HT-29 (cell line): ENCODE measurements at places on chromosomes 7 and 10. TPM values are rescaled to one million over a fixed set of nuclear protein-coding genes. Genes with fewer than 3 reads are reported as not detected.
A peak's percentile ranks its signal among the peaks of the same experiment; 100 is the strongest.

CHAT gene
- total RNA-seq = not detected in 2 replicates

DNAH11 gene
- total RNA-seq = not detected in 2 replicates

KCP gene
- total RNA-seq = 1.0 and 1.2 TPM in 2 replicates

FXYD4 gene
- not detected in 2 replicates for total RNA-seq

ADCY1 gene
- not detected in 2 replicates for total RNA-seq

GRM8 gene
- not detected in 2 replicates for total RNA-seq

GNGT1 gene
- not detected in 2 replicates for total RNA-seq

ASB10 gene
- total RNA-seq = not detected in 2 replicates

PNLIPRP2 gene
- total RNA-seq = not detected in 2 replicates

DOCK4 gene
- total RNA-seq = 3.2 and 4.9 TPM in 2 replicates

TAS2R3 gene
- 0.16 and 0.97 TPM in 2 replicates for total RNA-seq

KNDC1 gene
- 0.08 TPM in 1 of 2 replicates, not detected in the other for total RNA-seq

TEX36 gene
- total RNA-seq = not detected in 2 replicates

DNA sequence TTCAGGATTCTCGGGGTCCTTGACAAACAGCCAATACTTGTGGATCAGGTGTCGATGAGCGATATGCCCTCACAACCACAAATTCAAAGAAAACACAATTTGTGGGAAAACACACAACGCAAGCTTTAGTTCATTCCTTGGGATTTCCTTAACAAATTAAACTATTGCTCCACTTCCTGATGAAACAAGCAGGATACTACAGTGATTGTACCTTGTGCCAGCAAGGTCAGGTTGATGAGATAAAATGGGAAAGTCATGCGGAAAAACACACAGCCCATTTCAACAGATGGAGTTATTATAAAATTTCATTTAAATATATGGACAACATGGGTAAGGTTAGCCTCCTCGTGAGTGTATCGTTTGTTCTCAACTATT lies 8.8 kb upstream of the RHOBTB1 start:
- DNase-seq = no peak

GRCh38 chr7:128029405-128029995 lies 1.7 kb downstream of the LRRC4 start:
- DNase-seq = no peak

DNA sequence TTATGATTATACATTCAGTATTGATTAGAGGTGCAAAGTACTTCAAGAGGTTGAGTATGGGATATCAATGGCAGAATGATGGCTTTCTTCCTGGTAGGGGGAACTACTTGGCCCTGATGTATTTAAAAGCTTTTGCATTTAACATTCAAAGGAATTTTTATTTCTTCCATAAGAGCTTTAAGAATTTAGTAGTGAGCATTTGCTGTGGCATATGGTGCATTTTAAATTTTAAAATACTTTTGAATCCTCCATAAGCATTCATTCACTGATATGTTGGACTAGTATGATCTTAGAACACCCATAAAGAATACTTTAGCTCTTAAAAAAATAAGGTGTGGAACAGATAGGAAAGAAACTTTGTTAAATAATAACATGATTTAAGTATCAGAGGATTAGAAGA lies 191.9 kb upstream of the PPP1R3A start:
- DNase-seq = no peak

- DNase-seq = no peak
Observed at GRCh38 chr7:10767771-10768170, 205.9 kb upstream of the PHF14 start.

GRCh38 chr10:5659702-5660528 lies 6.5 kb downstream of the ASB13 start:
- peak; percentile 89 for DNase-seq

GRCh38 chr10:97891497-97892167 lies 42.0 kb downstream of the GOLGA7B start:
- no peak for DNase-seq

GRCh38 chr7:42250411-42250810 lies 13.4 kb upstream of the GLI3 start:
- DNase-seq = no peak

GRCh38 chr10:78551184-78552005 lies 517.4 kb upstream of the ZMIZ1 start:
- no peak for DNase-seq

DNA sequence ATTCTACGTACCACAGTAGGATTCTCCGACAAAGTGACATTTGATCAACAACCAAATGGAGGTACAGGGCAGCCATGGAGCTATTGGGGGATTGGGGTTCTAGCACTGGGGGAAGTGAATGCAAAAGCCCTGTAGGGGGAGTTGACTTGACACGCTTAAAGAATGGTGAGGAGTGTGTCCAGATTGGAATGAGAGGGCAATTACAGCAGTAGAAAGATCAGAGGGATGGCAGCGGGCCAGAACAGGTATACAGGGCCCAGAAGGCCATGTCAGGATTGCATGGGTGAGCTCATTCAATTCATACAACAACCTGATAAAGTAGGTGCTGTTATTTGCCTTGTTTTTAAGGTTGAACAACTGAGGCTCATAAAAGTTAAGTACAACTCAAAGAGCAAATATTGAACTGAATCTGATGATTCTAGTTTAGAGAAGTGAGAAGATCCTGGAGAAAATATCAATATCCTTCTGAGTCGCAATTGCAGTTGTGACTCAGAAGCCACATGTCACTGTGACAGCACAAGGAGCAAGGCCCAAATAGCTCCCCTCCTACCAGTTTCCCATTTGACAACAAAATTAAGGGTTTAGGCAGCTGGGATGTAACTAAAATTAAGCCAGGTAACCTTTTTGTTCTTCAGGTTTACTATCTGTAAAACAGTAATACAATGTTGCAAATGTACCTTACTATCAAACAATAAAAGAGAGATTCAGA lies 28.0 kb upstream of the CTTNBP2 start:
- peak; percentile 86 for DNase-seq

DNA sequence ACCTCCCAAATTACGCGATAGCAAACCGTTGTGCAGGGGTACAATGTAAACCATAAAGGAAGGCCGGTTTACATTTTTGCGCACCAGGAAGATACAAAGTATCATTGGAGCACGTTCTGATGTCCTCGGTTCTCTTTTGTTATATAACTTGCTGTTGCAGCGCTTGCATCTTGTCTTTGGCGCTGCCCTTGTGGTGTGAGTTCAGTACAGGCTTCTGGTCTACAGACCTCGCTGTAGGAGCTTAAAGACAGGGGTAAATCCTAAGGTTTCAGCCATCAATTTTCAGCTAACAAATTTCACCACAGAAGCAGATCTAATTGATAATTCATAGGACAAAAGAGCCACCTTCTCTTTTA lies 1.5 kb upstream of the MKX start:
- DNase-seq = no peak

DNA sequence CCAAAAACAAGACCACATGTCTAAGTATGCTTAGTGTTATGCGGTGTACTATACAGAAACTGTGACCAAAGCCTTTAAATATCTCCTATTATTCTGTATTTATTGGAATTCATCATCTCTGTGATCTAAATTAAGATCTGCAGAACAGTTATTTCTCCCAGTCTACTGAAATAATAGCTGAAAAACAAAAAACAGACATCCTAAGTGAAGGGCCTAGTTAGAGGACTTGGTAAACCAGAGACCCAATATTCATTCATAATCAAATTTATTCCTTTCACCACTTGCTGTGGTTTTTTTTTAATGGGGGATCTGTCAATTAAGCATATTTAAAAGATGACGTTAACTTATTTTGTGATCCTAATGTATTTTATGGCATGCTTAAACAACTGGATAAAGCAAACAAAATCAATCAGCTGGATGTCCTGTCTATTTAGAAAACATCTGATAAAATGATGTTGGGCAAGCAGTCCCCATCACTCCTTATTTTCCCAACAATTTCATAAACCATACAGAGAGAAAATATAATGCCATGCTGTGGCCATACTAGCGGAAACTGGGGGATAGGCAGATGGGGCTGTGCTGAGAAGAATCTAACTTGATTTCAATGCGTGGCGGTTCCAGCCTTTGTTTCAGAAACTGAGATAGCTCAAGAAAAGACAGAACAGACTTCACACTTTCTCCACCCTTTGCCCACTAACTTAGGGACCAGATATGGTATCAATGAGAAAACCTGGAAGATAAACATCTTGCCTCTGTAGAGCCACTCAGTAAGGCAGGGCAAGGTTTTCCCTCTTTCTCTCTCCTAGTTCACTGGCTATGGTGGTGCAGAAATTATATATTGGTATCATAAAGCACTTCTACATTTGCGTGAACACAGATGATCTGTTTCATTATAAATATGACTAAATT lies 32.9 kb downstream of the ICA1 start:
- no peak for DNase-seq

DNA sequence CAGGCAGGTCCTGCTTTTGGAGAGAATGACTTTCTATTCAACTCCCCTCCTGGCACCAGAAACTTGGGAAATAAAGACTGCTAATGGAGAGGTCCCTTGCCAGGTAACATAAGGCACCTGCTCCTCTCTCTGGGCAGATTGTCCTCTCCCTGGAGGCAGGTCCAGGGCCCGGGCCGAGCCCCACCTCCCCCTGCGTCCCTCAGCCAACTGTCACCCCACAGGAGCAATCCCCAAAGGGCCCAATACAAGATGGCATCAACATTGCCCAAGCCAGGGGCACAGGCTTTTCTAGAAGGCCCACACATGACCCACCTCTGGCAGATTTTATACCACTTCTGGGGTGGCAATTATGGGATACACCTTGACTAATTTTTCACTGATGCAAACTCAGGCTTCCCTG lies 145.2 kb downstream of the HERPUD2 start:
- no peak for DNase-seq

DNA sequence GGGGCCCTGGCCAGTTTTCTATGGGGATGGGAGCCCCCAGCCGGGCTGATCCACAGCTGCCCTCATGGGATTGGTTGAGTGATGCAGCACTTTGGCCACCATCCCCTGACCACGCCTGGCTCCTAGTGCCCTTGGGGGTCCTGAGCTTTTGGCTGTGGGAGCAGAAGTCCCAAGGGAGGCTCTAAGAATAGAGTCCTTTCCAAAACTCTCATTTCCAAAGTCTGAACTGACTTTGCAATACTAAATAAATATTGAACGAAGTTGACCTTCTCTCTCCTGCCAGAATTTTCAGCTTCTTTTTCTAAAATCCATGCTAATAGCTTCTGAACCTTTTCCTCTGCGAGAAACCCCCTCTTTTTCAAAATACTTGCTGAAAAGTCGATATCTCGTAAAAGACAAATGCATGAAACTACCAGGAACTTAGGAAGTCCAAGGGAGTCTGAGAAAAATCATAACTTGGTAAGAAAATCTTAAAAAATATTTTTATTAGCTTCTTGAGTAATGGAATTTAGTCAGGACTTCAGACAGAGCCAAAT lies 62.7 kb upstream of the IGFBP3 start:
- no peak for DNase-seq

GRCh38 chr7:31202801-31203200 lies 137.7 kb downstream of the NEUROD6 start:
- DNase-seq = no peak

GRCh38 chr10:122249303-122249850 lies 21.7 kb upstream of the BTBD16 start:
- DNase-seq = no peak

DNA sequence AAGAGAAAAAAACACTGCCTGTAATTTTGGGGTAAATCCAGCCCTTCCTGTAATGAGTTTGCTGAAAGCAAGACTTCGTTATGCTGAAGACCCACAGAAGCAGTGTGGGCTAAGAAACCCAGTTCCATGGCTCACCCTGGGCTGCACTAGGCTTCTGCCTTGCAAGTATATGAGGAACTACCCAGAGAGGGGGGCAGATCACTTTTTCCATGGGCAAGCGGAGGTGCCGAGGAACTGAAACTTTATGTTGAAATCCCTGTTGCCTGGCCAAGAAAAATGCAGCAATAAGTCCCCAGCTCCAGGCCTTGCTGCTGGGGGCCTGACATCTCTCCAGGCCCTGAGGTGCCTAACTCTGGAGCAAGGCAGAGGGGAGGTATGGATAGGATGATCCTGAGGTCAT lies 8.5 kb downstream of the RASSF4 start:
- no peak for DNase-seq

DNA sequence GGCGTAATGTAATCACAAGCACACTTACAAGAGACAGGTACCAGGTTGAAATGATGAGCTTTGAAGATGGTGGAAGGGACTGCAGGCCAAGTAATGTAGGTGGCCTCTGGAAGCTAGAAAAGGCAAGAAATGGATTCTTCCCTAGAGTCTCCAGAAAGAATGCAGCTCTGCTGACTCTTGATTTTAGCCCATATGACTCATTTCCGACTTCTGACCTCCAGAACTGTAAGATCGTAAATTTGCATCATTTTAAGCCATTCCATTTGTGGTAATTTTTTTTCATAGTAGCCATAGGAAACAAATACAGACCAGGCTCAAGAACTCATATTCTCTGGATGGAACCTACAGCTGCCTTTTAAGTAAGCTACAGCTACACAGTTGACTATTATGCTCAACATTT lies 315.5 kb downstream of the MAGI2 start:
- DNase-seq = peak; percentile 9

DNA sequence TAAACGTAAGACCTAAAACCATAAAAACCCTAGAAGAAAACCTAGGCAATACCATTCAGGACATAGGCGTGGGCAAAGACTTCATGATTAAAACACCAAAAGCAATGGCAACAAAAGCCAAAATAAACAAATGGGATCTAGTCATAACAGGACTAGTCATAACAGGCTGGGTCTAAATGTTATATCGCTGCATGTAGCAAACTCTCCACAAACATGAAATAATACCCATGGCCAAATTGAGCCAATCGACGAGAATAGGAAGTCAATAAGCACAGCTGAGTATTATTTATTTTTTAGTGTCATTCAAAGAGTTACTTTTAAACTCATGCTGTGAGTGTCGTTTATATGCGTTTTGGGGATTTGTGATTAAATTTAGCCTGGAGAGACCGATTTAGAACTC lies 225.1 kb downstream of the TFEC start:
- DNase-seq = no peak

- no peak for DNase-seq
Observed at GRCh38 chr7:108716783-108717182, 147.1 kb downstream of the DNAJB9 start.

GRCh38 chr10:133336577-133337369 lies at the start of gene CALY:
CALY (minus strand) TSS chr10:133336896; CDS start chr10:133328989, 7,907 bp downstream.
- no peak for DNase-seq

GRCh38 chr10:64956441-64956840 lies 1435.2 kb downstream of the REEP3 start:
- DNase-seq = no peak

GRCh38 chr7:50261593-50261992 lies 42.9 kb upstream of the IKZF1 start:
- no peak for DNase-seq

- DNase-seq = no peak
Observed at GRCh38 chr7:151426904-151427704, 12.8 kb downstream of the CRYGN start.

- DNase-seq = no peak
Observed at GRCh38 chr10:105963334-105963884, 1201.1 kb downstream of the SORCS1 start.

DNA sequence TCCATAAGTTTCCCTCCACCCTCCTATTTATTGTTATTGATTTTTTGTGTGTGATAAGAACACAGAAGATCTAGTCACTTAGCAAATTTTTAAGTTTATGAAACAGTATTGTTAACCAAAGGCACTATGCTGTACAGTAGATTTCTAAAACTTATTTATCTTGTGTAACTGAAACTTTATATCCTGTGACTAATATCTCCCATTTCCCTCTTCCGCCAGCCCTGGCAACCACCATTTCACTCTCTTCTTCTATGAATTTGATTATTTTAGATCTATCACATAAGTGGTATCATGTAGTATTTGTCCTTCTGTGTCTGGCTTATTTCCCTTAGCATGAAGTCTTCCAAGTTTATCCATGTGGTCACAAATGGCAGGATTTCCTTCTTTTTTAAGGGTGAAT lies 144.3 kb upstream of the INHBA start:
- DNase-seq = no peak
